Cortex of kidney (tissue), 1 donor: ENCODE measurements at places on chromosomes 11 and 22.

GRCh38 chr11:1199751-1200610, 22.9 kb upstream of the MUC5B start:
- DNase-seq: no peak

- no peak for DNase-seq
Measured at GRCh38 chr22:29691636-29692326, 28.0 kb upstream of the CABP7 start.

DNA sequence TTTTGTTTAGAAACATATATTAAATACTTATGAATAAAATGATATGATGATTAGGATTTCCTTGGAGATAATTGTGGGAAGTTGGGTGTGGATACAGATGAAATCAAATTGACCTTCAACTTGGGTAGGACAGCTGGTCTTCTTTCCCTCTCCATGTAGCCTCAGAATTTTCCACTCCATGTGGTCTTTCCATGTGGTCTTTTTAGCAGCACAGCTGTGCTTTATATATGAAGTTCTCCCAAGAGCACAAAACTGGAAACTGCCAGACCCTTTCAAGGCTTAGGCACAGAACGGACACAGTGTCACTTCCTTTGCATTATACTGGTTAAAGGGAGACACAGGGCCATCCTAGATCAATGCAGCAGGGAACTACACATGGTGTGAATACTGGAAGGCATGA, 28.6 kb downstream of the FAM76B start:
- DNase-seq: no peak

- no peak for DNase-seq
Measured at GRCh38 chr11:69309631-69310280, 15.8 kb downstream of the MYEOV start.

GRCh38 chr11:111457731-111458368, 54.3 kb downstream of the BTG4 start:
- DNase-seq: no peak

GRCh38 chr22:31287818-31288495, 4.3 kb downstream of the PIK3IP1 start:
- DNase-seq: no peak

GRCh38 chr11:17766590-17766989, 32.0 kb downstream of the KCNC1 start:
- no peak for DNase-seq

DNA sequence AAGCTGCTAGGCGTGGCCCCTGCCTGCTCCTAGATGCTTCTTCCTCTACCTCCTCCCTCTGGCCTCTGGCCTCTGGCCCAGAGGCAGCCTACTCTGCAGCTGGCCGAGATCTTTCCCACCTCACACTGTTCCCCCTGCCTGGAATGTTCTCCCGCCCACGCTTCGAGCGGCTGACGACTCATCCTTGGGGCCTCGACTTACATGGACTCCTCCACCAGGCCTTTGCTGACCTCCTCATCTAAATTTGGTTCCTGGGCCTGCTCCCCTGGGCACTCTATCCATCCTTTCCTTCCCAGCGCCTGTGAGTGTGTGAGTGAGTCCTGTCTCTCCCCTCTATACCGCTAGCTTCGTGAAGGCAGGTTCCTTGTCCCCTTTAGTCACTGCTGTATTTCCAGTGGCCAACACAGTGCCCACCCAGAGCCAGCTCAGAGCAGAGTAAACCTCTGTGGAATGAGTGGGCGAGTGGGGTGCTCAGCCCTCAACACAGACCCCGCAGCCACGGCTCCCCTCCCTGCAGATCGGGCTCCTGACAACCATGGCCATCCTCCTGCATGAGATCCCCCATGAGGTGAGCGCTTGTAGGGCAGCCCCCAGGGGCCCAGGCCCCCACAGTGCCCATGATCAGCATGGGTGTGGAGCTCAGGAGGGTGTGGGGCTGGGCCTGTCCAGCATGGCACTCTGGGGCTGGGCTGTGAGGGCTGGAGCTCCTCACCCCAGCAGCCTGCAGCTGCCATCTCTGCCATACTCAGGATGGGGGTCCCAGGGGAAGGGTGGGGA, 5.7 kb downstream of the SLC39A13 start:
- DNase-seq: no peak
